ENCODE measurements at places on chromosomes 2 and 18. TPM values are rescaled to one million over a fixed set of nuclear protein-coding genes. Genes with fewer than 3 reads are reported as not detected.
A peak's percentile ranks its signal among the peaks of the same experiment; 100 is the strongest.

DNA sequence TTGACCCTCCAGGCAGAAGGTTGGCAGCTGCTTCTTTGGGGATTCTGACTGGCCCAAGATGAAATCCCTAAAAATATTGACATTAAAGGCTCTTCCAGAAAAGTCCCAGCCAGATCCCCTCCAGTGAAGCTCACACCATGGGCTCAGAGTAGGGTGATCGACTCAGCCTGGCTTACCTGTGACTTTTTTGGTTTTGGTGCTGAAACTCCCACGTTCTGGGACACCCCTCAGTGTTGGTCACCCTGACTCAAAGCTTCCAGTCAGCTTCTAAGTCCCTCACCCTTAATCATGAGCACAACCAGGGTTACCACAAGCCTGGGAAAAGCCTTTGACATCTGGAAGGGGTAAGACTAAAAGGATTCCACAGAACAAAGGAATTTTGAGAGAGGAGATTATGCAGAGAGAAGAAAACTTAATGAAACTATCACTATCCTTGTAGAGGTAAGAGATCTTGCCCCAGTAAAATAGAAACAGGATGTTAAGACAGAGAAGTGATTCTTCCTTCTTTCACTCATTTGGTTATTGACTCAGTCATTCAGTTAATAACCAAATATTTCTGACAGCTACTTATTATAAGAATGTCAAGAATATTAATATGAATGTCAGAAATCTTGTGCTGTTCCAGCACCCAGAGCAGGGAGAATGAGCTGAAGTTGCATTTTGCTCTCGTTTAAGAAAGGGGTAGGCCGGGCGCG lies 66.8 kb upstream of the SEC11C start:
- no peak for DNase-seq

EML6 gene
- 52.3 TPM for polyA plus RNA-seq

DNA sequence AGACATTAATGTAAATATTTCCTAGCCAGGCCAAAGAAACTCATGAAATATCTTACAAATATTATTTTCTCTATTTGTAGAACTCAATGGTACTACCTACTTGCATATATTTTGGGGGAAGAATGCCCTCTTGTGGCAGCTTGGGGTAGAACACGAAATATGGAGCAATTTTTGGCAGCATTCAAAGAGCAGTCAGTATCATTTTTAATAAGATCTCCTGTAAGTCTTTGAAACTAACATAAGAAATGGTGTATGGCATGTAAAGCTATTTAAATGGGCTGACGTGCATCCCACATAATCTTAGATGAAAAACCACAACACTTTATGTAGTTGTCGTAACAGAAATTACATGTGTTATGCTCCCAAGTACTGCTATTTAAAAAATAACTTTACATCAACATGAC lies 62.3 kb upstream of the CCDC195 start:
- DNase-seq: peak; percentile 60

DNA sequence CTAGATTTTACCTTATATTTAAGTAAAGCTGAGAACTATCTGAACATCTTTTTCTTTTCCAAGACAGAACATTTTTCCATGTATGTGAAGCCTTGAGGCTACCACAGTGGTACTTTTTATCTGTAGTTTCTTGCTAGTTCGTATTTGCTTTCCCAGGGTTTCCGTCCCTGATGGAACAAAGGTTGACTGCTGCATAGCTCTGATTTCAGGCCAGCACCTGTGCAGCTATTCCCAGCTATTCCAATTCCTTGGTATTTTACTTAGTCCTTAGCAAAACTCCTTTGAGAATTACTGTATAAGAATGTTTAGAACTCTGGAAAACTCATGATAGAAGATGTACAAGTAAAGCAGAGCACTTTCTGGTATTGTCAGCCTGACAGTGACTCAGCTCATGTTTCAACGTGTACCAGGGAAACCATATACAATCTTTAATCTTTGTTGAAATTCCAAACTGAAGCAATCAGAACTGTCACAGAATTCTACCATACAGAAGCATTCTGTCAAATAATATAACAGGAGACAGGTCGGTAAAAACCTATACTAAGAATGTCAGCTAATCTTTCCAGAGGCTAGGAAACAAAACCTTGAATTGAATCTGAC lies 162.2 kb downstream of the PKP4 start:
- no peak for DNase-seq

GRCh38 chr18:39318008-39318407 lies 1752.4 kb upstream of the CELF4 start:
- DNase-seq: no peak

- DNase-seq: no peak
These were observed 76.2 kb downstream of the MOGAT1 start for GRCh38 chr2:222747526-222748160.

- DNase-seq: no peak
These were observed 22.9 kb downstream of the POLR1A start for GRCh38 chr2:86082756-86083155.

- DNase-seq: no peak
These were observed 80.6 kb upstream of the VRK2 start for GRCh38 chr2:57965961-57966360.

THAP4 gene
- 47.2 TPM for polyA plus RNA-seq

NIFK gene
- 50.4 TPM for polyA plus RNA-seq

ARHGAP28 gene
- 23.7 TPM for polyA plus RNA-seq

Measured in hindlimb muscle (tissue), 1 donor.